ENCODE measurements at places on chromosomes 7 and 10.

GRCh38 chr7:106865130-106866041, at the start of gene PIK3CG:
Gene PIK3CG (plus strand): TSS chr7:106865282. CDS start chr7:106867562, 2,280 bp downstream.
- no peaks in the 10 kb centered on the region for H3K4me1 ChIP-seq
- no peak within 1 kb of the TSS for H3K4me3 ChIP-seq
- no peak for DNase-seq
- no peaks in the 10 kb centered on the region for H3K27me3 ChIP-seq

DNA sequence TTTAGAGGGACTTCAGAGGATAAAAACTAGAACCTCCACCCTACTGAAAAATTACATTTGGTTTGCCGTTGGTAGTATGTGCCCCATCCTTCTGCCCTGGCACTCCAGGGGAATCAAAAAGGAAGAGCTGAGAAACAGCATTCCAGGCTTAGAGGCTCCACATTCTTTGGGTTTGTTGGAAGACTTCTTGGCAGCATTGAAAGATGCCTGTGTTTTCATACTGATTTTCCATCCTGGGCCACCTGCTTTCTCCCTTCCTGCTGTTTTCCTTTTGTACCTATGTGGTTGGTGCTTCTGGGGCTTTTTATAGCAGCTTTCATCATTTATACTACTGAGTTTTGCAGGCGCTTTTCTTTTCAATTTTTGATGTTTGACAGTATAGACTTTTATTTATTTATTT, 61.7 kb downstream of the AUTS2 start:
- no peak overlapping the region for H3K27ac ChIP-seq
- H3K4me3 ChIP-seq = no peak overlapping the region
- no peaks in the 10 kb centered on the region for H3K36me3 ChIP-seq
- peaks cover 7% of the 10 kb centered on the region for H3K4me1 ChIP-seq

DNA sequence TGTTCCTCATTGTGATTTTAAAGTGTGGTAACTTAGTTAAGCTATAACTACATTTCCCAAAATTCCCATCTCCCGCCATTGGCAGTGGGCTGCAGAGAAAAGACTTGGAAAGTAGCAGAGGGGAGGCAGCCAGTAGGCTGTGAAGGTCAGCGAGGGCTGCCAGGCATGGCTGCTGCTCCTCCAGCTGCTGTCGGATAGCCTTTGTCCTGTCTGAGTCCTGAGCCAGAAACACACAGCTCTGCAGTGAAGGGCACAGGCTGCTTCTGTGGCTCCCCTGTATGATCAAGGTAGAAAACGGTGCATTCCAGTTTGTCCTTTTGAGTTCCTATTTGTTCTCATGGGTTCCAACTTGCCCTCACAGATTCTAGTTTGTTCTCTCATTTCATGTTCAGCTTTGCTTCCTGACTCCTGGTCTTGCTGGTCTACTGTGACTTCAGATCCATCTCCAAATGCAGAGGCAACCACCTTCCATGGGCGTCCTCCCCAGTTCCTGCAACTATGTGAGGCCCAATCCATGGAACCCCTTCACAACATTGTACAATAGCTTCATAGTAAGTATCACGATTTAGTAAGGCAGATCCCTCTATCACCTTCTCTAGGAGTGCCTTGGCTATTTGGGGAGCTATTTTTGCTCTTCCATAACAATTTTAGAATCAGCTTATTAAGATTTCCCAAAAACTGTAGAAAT, 31.7 kb downstream of the SYPL1 start:
- H3K27ac ChIP-seq = no peak overlapping the region
- H3K36me3 ChIP-seq = no peaks in the 10 kb centered on the region
- H3K4me1 ChIP-seq = no peaks in the 10 kb centered on the region

DNA sequence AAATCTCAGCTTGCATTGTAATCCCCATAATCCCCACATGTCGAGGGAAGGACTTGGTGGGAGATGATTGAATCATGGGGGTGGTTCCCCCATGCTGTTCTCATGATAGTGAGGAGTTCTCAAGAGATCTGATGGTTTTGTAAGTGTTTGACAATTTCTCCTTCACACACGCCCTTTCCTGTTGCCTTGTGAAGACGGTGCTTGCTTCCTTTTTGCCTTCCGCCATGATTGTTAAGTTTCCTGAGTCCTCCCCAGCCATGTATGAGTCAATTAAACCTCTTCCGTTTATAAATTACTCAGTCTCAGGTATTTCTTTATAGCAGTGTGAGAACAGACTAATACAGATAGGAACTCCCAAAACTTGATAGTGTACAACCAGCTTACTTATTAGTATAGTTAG, 98.6 kb downstream of the CREM start:
- no peaks in the 10 kb centered on the region for H3K36me3 ChIP-seq
- H3K27ac ChIP-seq = no peak overlapping the region
- H3K4me1 ChIP-seq = peaks cover 4% of the 10 kb centered on the region
- no peak overlapping the region for H3K4me3 ChIP-seq

- no peak overlapping the region for H3K4me3 ChIP-seq
- peaks cover 22% of the 10 kb centered on the region for H3K4me1 ChIP-seq
- H3K27me3 ChIP-seq = no peaks in the 10 kb centered on the region
- peak; percentile 64 for DNase-seq
These were observed 2.6 kb upstream of the RFC2 start for GRCh38 chr7:74256491-74257408.

- peaks cover 41% of the 10 kb centered on the region for H3K4me1 ChIP-seq
- no peak overlapping the region for H3K4me3 ChIP-seq
- peak overlapping the region; percentile 75 for H3K27ac ChIP-seq
- H3K36me3 ChIP-seq = no peaks in the 10 kb centered on the region
- no peak for DNase-seq
These were observed 16.0 kb downstream of the DENND2A start for GRCh38 chr7:140624392-140625191.

DNA sequence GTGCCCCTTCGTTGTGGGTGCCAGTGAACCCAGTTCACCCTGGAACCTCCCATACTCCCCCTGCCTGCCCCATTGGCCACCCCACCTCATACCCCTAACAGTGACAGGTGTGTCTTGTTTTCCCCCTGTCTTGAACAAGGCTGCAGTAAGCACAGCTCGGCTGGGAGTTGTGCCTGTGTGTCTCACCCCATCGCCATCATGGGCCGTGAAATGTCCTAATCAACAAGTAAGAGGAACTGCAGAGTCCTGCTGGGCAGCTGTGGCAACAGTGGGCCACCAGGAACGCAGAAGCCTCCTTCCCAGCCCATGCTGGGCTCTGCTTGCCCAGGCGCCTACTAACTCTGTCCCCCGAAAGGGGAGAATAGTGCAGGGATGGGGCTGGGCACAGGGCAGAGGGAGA, 91.6 kb downstream of the C10orf105 start:
- no peak overlapping the region for H3K4me3 ChIP-seq
- no peaks in the 10 kb centered on the region for H3K36me3 ChIP-seq
- H3K27ac ChIP-seq = no peak overlapping the region
- H3K4me1 ChIP-seq = peaks cover 3% of the 10 kb centered on the region

- H3K27ac ChIP-seq = no peak overlapping the region
- no peak overlapping the region for H3K4me3 ChIP-seq
- DNase-seq = no peak
These were observed 240.0 kb upstream of the PPP1R3A start for GRCh38 chr7:114158854-114159253.

DNA sequence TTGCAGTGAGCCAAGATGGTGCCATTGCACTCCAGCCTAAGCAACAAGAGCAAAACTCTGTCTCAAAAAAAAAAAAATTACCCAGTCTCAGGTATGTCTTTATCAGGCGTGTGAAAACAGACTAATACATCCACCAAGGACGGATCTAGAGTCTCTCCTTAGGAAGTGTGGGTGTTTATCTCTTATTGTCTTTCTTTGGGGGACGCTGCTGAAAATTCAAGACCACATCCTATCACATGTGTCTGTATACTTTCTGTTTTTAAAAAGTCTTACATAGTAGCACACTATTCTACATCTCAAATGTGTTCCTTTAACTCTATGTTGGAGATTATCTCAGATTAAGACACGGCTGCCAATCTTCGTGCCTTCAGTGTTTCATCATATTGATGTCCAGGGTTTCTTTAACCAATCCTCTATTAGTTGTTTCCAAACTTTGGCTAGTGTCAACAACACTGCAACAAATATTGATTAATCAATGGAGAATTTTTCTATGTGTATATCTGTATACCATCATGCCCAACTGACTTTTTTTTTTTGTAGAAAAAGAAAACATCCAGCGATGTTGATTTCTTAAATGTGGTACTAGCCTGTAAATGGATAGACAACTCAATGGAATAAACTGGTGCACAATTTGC, 92.3 kb upstream of the KDM7A start:
- H3K27ac ChIP-seq = no peak overlapping the region
- H3K36me3 ChIP-seq = no peaks in the 10 kb centered on the region
- no peaks in the 10 kb centered on the region for H3K4me1 ChIP-seq
- peaks cover 4% of the 10 kb centered on the region for H3K27me3 ChIP-seq
- no peak for DNase-seq

DNA sequence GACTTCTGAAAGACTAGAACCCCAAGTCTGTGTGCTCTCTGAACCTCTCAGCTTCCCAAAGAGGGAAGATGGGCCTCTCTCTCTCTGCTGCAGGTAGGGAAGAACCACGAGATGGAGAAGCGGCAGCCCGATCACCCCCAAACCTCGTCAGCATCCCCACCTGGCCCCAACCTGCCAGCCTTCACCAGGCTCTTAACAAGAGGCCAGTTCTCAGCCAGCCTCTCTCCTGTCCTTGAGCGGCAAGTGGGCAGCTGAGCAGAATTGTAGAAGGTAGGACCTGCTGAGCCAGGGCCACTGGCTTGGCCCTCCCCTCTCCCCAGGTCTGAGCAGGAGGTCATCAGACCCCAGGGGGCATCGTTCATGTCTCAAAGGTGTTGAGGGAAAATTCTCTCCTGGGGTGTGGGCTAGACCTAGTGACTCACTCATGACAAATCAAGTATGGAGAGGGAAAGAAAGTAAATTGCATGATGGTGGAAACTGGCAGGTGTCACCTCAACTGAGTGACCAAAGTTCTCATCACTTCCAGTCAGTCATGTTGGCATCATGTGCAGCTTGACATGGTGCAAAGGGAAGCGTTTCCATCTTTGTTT, 92.0 kb upstream of the GPR26 start:
- H3K4me3 ChIP-seq = no peak overlapping the region
- H3K27ac ChIP-seq = no peak overlapping the region
- no peak for DNase-seq
- H3K36me3 ChIP-seq = no peaks in the 10 kb centered on the region
- no peaks in the 10 kb centered on the region for H3K27me3 ChIP-seq

DNA sequence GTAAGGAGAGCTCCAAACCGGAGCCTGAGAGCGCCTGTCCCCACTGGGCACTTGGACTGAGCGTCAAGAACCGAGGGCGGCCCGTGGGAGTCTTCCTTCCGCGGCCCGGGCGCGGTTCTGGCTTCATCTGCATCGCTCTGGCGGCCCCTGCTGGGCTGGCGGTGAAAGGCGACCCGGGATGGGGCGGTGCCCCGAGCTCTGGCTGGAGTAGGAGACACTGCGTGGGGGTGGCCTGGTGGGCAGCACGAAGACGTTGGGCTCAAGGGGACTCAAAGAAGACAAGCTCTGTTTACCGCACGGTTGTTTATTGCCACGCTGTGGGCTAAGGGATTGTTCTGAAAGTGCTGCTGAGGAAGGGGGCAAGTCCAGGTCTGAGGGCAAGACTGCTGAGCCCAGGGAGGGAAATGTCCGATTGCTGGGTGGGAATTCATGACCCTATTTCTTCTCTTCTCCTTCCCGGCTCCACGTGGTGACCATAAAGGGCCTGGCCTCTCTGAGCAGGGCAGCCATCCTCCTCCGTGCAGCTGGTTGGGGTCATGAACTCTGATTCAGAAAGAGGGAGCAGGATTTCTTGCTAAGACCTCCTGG, 29.8 kb downstream of the PLAU start:
- no peak overlapping the region for H3K4me3 ChIP-seq
- DNase-seq = no peak
- no peak overlapping the region for H3K27ac ChIP-seq
- no peaks in the 10 kb centered on the region for H3K36me3 ChIP-seq

GRCh38 chr10:62866451-62866850, 50.3 kb upstream of the EGR2 start:
- peaks cover 3% of the 10 kb centered on the region for H3K27me3 ChIP-seq
- no peaks in the 10 kb centered on the region for H3K36me3 ChIP-seq
- H3K27ac ChIP-seq = no peak overlapping the region
- no peak for DNase-seq

DNA sequence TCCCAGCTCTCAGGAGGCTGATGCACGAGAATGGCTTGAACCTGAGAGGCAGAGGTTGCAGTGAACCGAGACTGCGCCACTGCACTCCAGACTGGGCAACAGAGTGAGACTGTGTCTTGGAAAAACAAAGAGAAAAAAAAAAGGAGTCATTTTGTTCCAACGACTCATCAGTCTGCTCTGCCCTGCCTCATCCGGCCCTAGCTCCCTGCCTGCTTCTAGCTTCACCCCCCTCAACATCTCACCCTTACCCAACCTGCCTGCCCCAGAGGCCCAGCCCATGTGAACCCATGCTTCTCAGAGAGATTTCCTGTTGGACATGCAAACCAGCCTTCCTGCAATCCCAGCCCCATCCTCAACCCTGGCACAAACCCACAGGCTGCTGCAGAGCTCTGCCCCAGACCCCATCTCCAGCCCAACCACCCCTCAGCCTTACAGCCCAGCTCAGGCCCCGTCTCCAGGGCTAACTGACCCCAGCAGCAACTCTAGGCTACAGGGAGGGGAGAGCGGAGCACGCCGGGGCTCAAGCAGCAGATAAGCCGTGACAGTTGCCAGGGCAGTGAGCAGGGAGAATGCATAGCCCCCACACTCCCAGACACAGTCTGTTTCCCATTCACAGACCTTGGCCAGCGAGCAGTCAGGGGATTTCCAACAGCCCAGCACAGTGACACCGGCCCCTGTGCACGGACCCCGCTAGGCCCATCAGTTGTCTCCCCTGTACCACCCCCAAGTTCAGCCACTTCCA, 86.0 kb upstream of the KCTD7 start:
- H3K4me3 ChIP-seq = no peak overlapping the region
- H3K27ac ChIP-seq = no peak overlapping the region
- no peaks in the 10 kb centered on the region for H3K27me3 ChIP-seq
- no peak for DNase-seq
- peaks cover 6% of the 10 kb centered on the region for H3K4me1 ChIP-seq
- peaks cover 2% of the 10 kb centered on the region for H3K36me3 ChIP-seq

DNA sequence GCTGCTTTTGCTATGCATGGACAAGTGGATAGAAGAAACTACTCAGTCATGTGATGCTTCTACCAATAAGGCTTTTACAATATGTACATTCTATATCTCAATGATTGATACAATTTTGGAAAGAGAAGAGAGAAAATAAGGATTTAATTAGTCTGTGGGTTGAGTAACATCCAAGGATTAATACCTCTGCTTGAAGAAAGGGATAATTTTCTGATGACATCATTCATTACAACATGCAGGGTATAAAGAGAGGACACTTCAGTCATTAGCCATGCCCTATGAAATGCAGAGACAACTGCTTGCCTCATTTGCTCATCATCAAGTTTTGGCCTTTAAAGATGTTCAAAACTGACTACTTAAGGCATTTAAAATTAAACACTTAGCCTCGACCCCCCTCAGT, 237.3 kb downstream of the AHR start:
- H3K27ac ChIP-seq = no peak overlapping the region
- H3K4me1 ChIP-seq = peaks cover 19% of the 10 kb centered on the region
- H3K36me3 ChIP-seq = no peaks in the 10 kb centered on the region

- no peak overlapping the region for H3K27ac ChIP-seq
- no peaks in the 10 kb centered on the region for H3K27me3 ChIP-seq
- peaks cover 21% of the 10 kb centered on the region for H3K4me1 ChIP-seq
These were observed 26.0 kb upstream of the GJD4 start for GRCh38 chr10:35579116-35579515.

GRCh38 chr7:74097937-74098614, 14.5 kb downstream of the LIMK1 start:
- H3K36me3 ChIP-seq = peaks cover 34% of the 10 kb centered on the region
- DNase-seq = peak; percentile 98
- peaks cover 41% of the 10 kb centered on the region for H3K4me1 ChIP-seq
- H3K4me3 ChIP-seq = no peak overlapping the region

- no peaks in the 10 kb centered on the region for H3K36me3 ChIP-seq
- H3K4me1 ChIP-seq = peaks cover 20% of the 10 kb centered on the region
- H3K27me3 ChIP-seq = no peaks in the 10 kb centered on the region
- H3K4me3 ChIP-seq = no peak overlapping the region
- H3K27ac ChIP-seq = no peak overlapping the region
These were observed 54.3 kb upstream of the SEMA3A start for GRCh38 chr7:84248843-84249242.

Measured in astrocyte (in vitro differentiated cells and primary cell).